ENCODE measurements at places on chromosomes 3 and 15.

GRCh38 chr15:77525907-77526594, 105.4 kb downstream of the HMG20A start:
- DNase-seq = no peak

DNA sequence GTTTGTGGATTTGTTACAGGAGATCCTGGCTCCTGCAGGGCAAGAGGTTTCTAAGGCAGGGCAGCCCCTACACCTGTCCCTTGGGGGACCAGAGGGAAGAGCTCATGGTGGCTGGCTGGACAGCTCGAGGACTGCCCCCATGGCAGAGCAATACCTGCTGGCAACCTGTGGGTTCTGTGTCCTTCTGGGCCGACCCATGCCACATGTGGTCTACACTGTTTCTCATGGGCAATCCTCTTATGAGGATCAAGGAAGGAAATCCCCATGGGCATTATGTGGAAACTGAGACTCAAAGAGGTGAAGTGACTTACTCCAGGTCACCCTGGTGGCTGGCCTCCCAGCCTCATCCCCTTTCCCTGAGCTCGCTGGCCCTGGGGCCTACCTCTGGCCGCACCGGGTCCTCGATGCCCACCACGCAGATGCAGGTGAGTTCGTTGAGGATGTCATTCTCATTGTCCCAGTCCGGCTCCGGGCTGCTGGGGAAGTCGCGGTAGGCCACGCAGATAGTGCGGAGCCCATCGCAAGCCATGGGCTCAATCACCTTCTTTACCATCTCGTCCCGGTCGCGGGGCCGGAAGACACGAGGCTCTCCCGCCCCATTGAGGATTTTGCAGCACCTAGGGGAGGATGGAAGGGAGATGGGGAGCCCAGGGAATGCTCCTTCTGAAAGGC, 37.5 kb upstream of the SEC13 start:
- DNase-seq = no peak

DNA sequence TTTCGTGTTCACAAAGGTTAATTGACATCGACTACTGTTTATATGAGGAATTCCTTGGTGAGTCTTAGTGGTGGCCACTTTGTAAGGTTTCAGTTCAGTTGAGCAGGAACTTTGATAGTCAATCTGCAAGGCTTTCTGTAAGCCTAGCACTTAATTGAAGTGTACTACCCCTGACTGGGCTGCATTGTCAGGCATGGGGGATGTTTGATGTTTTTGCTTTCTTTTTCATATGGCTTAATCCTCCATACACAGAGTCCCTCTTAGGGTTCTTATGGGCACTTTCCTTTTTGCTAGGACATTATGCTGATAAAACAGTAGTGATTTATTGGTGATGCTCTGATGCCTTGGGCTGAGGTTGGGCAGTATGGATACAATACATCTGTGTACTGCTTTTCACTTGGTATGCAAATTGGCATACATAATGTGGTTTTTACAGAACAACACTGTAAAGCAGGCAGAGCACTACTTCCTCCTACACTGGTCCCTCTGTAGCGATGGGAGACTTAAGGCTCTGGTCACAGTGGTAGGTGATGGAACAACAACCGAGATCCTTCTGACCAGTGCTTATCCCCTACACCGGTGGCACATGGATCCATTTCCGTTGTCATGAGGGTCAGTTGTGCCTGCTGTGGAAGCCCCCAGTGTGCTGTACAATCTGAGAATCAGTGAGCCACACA, 261.0 kb downstream of the MFSD1 start:
- DNase-seq = no peak

GRCh38 chr3:6287088-6287875, 573.6 kb upstream of the GRM7 start:
- DNase-seq = no peak

- DNase-seq = peak; percentile 60
Observed at GRCh38 chr15:44662478-44663409, 718 bp downstream of the SPG11 start.

- no peak for DNase-seq
Observed at GRCh38 chr3:8945890-8946600, 17.2 kb downstream of the RAD18 start.

GRCh38 chr15:55014391-55015092, 182.2 kb downstream of the RSL24D1 start:
- no peak for DNase-seq

GRCh38 chr3:9793161-9793781, 389 bp downstream of the ARPC4 start:
- no peak for DNase-seq

DNA sequence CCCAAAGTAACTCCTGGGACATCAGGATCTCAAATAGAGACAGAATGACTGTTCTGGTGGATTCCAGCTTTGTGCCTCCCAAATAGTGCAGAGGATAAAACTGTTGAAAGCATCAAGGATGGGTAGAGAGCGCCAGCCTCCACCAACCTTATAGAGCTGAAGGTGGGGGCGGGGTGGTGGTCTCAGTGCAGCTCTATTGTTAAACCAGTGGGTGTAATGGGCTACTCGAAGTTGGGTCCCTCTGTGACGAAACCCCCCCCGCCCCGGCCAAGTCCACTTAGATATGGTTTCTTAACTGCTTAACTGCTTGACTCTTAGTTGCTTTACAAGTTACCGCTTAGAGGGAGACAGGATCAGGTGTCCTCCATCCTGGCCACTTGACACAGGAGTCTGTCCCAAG, 22.7 kb downstream of the DHX30 start:
- DNase-seq = no peak

DNA sequence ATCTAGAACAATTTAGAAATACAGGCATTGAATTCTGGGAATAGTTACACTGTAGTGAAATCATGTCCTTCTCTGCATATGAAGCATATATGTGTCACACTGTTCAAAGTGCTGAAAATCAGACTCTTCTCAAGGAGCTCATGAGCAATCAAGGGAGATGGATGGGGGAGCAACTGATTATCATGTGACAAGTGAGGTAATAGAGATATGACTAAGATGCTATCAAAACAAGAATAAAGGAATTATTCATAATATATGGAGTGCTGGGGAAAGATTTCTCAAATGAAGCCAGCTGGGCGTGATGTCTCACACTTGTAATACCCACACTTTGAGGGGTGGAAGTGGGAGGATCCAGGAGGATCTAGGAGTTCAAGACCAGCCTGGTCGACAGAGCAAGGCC, 74.9 kb upstream of the CHRNB4 start:
- no peak for DNase-seq

- no peak for DNase-seq
Observed at GRCh38 chr3:16909802-16910201, 25.0 kb downstream of the PLCL2 start.

DNA sequence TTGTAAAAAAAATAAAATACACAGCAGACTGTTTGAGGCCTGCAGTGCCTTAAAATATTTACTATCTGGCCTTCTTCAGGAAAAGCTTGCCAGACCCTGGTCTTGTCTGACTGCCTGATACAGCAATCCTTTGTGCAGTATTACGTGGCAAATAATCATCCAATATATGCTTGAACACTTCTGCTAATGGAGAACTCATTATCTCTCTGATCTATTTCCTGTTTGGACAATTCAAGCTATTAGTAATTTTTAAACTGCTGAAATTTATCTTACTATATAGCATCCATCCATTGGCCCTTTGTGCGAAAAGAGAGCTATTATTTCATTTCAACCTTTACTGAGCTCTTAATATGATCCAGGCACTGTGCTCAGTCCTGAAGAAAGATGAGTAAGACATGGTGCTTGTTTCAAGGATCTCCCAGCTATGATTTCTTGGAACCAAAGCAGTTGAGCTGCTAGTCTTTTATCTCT, 15.9 kb downstream of the ATG7 start:
- DNase-seq = no peak

DNA sequence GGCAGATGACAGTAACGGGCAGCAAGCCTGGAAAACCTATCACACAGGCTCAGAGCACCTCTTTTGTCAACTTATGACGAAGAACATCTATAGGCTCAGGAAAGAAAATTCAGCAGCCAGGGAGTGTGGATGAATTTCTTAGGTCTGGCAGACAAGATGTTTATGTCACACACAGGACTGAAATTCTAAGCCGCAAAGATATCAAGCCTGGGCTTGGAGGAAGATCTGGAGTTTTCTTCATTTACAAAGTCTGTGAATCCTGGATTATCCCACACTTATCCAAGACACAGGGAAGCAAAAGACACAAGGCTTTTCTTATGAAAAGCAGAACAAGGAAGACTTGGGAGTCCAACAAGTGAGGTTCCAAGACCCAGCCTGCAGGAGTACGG, 23.4 kb upstream of the CHCHD6 start:
- no peak for DNase-seq

DNA sequence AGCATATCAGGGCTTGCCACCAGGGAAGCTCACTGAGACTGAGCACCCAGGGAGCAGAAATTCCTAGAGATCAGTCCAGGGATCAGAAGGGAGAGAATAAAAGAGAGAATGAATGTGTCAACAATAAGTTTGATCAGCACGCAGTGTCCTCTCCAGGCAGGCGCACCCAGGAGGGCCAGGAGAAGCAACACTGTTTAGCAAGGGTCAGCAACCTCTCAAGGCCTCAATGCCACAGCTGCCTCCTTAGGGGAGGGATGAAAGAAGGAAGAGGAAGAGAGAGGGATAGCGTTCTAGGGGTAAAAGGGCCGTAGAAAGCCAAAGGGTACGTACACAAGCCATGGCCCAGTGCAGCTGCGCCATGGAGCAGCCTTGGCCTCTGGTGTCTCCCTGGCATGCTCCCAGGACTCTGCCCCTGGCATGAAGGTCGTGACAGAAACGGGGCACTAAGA, 399.8 kb downstream of the SHQ1 start:
- DNase-seq = no peak

- DNase-seq = no peak
Observed at GRCh38 chr15:55343168-55343567, 24.1 kb downstream of the PIGB start.

GRCh38 chr3:114527036-114527644, 233.3 kb downstream of the TIGIT start:
- no peak for DNase-seq

DNA sequence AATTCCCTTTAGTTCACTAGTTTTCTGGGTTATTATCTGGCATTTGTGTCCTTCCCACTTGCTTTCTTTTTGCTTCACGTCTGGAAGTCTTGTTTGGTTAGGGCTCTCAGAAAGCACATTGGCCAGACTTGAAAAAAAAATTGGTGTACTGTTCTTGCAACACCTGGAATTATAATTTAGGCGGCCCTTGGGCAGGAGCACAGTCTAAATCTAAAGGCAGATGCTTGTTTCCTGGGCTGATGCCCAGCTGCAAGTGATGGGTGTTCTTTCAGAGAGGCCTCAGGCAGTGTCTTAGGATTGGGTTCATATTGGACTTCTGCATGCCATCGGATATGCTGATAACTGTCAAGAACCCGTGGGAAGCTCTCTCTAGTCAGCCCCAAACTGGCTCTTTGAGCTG, 521.5 kb downstream of the PDCD6IP start:
- no peak for DNase-seq

DNA sequence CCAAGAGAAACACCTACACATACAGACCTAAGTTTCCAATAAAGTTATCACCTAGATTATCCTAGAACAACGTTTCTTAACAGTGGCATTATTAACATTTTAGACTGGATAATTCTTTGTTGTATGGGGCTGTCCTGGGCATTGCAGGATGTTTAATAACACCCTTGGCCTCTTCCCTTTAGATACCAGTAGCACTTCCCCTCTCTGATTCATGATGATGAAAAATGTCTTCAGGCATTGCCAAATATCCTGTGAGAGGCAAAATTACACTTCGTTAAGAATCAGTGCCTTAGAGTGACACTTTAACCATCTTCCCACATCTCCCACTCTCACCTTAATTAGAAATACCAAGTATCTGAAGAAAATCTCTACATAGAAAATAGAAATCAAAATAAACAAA, 352.6 kb downstream of the CGGBP1 start:
- no peak for DNase-seq

GRCh38 chr3:169886671-169887070, 16.9 kb upstream of the LRRC31 start:
- DNase-seq = peak; percentile 54
